Activated T-cell treated with anti-CD3 and anti-CD28 coated beads, Interleukin-2, amount 50 U/mL, for 48 hours (primary cell): ENCODE measurements at places on chromosomes 3 and 15.

- DNase-seq = no peak
Measured at GRCh38 chr3:138881233-138881632, 46.5 kb upstream of the PIK3CB start.

GRCh38 chr3:141452045-141452444 lies 34.8 kb upstream of the RASA2 start:
- no peak for DNase-seq

GRCh38 chr3:66395635-66396034 lies 105.2 kb downstream of the LRIG1 start:
- no peak for DNase-seq

DNA sequence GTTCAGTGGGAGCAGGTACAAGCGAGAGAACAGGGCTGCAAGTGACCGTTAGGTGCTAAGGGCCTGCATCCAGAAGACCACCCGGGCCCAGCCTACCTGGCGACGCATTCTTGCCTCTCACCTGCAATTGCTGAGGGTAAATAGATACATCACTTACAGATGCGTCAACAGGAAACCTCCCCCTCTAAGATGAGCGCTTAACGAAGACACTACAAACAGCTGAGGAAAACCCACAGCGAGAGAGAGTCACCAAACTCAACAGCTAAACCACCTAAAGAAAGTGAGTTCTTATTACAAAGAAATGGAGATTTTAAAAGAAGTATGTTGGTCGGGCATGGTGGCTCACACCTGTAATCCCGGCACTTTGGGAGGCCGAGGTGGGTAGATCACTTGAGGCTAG lies 157.9 kb downstream of the CHSY1 start:
- DNase-seq = no peak

GRCh38 chr3:178445139-178445538 lies 91.1 kb upstream of the KCNMB2 start:
- no peak for DNase-seq

GRCh38 chr3:72449551-72449950 lies 398.7 kb downstream of the SHQ1 start:
- DNase-seq = no peak

DNA sequence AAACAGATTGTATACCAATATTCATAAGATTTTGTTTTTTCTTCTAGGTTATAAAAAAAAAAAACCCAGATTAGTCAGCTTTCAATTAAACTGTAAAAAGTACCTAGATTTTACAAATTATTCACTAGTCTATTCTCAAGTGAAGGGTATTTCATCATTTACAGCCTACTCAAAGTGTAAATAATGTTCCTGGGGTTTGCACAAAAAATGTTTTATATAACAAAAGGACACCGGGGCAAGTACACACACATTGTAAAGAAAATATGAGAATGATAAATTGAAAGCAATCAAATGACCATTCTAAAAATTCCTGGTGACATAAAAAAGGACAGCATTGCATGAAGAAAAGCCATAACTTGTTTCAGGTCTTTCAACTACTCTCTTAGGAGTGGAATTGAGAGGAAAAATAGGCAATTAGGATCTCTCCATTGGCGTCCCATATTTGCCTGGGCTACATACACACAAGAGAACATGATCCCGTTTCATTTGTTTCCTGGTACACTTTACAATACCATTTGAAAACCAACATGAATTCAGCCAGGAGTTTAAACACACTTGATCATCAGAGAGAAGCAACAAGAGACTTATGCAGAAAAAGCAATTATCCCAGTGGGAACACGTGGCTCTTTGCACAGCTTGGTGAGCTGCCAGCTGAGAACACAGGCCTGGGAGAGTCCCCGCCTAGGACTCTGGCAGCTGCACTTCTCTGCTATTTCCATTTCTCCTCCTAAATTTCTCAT lies 1039.2 kb downstream of the ROBO1 start:
- no peak for DNase-seq

- DNase-seq = no peak
Measured at GRCh38 chr3:16898595-16899395, 14.0 kb downstream of the PLCL2 start.

GRCh38 chr15:42891569-42891968 lies 29.0 kb downstream of the TTBK2 start:
- DNase-seq = no peak

DNA sequence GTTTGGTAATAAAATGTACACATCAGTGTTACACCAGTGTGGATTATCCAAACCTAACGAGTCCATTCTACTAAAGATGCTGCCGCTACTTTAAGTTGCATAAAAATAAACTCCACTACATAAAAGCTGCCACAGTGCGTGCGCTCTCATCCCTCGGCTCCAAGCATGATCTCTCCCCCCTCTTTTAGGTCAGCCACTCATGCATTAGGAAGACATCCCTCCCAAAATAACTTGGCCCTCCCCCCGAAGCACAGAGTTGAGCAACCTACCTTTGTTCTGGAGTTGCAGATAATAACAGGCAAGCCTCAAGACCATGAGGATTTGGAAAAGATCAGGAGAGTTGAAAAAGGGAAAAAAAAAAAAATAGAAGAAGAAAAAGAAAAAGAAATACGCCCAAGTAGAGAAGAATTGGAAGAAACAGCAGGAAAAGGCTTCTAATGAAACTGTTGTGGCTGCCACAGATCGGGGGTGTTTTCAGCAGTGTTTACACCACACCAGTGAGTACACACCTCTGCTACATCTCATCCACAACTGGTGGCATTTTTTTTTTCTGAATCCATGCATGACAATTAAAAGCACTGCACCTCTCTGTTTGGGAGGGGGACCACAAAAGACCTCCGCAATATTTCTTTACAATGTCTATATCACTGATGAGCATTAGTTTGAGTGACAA lies 339.2 kb downstream of the FOXP1 start:
- DNase-seq = no peak

- no peak for DNase-seq
Measured at GRCh38 chr3:2771193-2771592, 339.0 kb downstream of the IL5RA start.

DNA sequence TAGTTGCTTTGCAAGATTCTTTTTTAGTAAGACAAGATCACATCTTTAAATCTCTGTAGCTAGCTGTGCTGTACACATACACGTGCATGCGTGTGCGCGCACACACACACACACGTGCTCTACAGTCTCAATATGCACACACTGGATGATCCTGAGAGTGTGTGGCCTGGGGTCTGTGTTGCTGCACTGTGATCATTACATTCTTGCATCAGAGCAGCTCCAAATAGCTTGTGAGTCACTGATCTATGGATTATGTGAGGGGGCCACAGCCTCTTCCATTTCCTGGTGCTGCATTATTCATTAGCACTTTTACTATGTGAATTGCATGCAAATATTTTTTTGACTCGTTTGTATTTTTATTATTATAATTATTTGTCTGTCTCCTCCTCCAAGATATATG lies 34.6 kb downstream of the MCTP2 start:
- no peak for DNase-seq

GRCh38 chr15:78672285-78673014 lies 31.4 kb upstream of the CHRNB4 start:
- no peak for DNase-seq

- DNase-seq = no peak
Measured at GRCh38 chr3:88480822-88481221, 331.1 kb downstream of the C3orf38 start.

GRCh38 chr15:71186267-71186666 lies 71.0 kb downstream of the THSD4 start:
- no peak for DNase-seq

DNA sequence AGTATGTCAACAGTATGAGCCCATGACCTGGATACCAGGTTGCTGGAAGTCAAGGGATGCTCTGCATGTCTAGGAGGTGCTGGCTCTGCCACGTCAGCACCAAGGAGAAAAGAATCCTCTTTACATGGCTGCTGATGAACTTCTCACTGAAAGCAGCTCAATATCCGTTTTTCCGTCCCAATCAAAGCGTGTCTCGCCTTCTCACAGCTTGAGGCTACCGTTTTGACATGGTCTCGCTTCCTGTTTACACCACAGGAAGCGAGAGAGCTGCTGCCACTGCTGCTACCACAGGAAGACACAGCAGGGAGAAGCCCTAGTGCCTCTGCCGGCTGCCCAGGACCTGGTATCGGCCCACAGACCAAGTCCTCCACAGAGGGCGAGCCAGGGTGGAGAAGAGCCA lies 27.3 kb downstream of the STARD5 start:
- DNase-seq = peak; percentile 77

- DNase-seq = no peak
Measured at GRCh38 chr3:138394156-138394555, 40.3 kb upstream of the ESYT3 start.

GRCh38 chr15:89499156-89499555 lies 2.8 kb upstream of the RHCG start:
- DNase-seq = no peak

DNA sequence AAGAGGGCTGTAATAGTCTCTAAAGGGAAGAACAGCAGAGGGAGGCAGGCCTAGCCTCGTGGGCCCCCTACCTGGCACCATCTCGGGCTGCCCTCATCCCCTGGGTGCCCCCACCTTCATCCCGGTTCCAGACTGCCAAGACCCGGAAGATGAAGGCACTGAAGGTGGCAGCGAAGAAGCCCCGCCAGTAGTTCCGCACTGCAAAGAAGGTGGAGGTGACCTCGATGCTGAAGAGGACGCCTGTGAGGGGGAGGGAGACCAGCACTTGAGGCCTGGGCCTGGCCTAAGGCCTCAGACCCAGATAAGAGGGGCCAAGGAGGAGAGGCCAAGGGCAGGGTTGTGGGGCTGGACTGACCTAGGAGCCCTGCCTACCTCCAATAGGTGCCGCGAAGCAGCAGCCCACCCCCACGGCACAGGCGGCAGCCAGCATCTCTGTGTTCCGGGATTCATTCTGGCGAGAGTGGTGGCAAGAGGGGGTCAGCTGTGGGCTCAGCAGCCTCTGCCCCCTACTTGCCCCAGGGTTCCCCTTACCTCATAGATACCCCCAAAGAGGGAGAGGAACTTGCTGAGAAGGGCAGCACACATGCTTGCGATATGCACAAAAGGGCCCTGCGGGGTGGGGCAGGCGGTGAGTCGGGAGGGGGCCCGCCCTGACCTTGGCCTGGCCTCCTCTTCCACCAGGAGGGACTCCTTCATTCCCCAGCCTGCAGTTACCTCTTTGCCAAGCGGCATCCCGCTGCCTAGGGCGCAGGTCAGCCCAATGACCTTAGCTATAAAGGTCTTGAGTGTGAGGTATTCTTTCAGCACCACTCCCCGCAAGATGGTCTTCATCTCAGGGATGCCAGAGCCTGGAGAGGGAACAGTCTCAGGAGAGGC lies 3.9 kb downstream of the CLCN2 start:
- no peak for DNase-seq

- peak; percentile 70 for DNase-seq
Measured at GRCh38 chr3:110814170-110815007, 257.2 kb upstream of the NECTIN3 start.

DNA sequence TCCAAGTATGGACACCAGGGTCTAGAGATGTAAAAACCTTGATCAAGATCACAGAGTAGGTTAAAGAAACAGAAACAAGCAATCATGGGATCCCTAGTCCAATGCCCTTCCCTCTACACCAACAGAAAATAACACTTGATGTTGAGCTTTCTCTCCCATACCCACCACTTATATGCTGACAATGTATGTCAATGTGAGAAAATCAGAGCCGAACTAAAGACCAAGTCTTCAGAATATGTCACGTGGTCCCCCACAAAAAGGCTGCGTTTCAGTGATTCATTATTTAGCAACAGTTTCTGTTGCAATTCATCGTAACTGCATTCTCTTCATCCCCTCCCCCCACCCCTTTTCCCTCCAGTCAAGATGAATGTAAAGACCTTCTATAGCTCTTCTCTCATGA lies 278.9 kb upstream of the STT3B start:
- no peak for DNase-seq

- DNase-seq = no peak
Measured at GRCh38 chr3:84100861-84101260, 857.9 kb upstream of the CADM2 start.

DNA sequence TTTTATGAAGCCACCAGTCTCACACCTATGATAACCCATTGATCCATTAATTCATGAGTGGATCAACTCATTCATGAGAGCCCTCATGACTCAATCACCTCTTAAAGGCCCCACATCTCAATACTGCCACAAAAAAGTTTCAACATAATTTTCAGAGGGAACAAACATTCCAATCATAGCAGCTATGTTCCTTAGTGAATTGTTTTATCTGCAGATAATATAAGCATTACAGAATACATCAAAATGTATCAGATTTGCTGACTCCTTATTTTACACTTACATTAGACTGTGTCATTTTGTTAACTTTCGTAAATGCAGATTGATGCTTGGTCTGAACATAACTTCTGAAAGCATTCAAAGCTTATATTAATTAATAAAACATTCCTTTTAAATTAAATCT lies 155.3 kb upstream of the MBNL1 start:
- no peak for DNase-seq

GRCh38 chr3:31667582-31667981 lies 134.9 kb downstream of the STT3B start:
- no peak for DNase-seq

- no peak for DNase-seq
Measured at GRCh38 chr3:61387817-61388216, 136.6 kb upstream of the FHIT start.

DNA sequence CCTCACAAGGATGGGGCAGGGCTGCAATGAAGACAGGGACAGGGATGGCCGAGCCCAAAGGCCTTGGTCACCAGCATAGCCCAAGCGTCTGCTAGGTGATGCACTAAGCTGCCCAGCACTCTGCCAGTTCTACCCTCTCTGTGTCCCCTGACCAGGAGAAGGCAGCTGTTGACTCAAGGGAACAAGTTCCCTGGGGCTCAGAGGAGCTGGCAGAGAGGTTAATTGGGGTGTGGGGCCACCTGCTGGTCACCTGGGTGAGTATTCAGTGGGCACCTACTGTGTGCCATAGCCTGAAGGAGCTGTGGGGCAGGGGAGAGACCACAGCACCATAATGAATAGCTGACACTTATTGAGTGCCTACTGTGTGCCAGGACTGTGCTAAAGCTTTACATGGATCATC lies 22.0 kb upstream of the DOCK3 start:
- peak; percentile 71 for DNase-seq
